ENCODE measurements at places on chromosomes 2 and 18.

GRCh38 chr2:193841384-193842150 lies 1646.8 kb upstream of the TMEFF2 start:
- no peak for DNase-seq

GRCh38 chr18:46740046-46740445 lies 16.8 kb downstream of the ST8SIA5 start:
- DNase-seq = no peak

DNA sequence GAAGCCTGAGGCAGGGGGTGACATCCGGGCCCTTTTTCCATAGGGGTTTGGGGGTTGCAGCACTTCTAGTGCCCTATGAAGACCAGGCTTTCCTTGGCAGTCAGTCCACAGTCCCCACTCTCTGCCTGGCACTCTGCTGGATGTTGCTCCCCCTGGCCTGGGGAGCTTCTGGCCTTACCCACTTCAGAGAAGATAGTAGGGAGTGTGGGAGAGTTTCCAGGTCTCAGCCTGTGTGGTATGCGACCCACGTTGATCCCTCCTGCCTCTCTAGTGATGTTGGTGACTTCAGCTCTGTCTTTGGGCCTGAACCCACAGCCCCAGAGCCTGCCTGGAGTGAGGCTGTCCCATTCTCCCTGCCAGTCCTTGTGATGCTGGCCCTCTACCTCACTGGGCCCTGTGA lies 105.6 kb downstream of the STPG4 start:
- DNase-seq = no peak

DNA sequence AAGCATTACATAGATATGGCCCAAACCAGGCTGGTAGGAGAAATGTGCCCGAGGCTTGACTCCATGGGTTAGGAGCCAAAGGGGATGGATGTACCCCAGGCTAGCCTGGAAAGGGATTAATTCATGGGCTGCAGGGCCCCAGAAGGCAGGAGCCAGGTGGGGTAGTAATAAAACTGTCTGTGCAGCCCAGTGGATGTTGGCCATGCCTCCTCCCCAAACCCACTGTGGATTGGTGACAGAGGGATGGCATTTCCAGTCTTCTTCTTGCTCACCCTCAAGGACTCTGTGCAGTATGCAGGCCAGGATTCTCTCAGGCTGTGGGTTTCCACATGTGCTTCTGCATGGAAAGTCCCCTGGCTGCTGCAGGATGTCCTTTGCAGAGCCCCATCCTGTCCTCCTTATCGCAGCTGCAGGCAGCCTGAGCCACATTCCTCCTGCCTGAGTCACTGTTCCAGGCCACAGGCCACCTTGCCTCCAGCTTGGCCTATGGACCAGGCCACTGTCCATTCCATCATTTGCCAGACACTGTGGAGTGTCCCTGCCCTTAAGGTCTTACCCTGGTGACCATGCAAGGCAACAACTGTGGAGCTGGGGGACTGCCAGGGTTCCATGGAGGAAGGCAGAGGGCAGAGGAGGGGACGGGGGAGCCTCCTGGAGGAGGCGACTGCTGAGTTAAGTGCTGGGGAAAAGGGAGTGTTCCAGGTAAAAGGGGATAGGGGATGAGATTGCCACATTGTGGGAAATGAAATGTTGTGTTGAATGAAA lies 38.9 kb downstream of the INO80C start:
- DNase-seq = no peak

GRCh38 chr2:43104763-43105162 lies 121.6 kb downstream of the ZFP36L2 start:
- DNase-seq = no peak

- DNase-seq = no peak
Observed at GRCh38 chr2:67260343-67261277, 136.5 kb upstream of the ETAA1 start.

DNA sequence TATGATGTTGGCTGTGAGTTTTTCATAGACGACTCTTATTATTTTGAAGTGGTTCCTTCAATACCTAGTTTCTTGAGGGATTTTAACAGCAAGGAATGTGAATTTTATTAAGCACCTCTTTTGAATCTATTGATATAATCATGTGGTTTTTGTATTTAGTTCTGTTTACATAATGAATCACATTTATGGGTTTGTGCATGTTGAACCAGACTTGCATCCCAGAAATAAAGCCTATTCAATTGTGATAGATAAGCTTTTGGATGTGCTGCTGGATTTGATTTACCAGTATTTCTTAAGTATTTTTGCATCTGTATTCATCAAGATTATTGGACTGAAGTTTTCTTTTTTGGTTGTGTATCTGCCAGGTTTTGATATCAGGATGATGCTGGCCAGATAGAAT lies 131.6 kb upstream of the SCN7A start:
- no peak for DNase-seq

- DNase-seq = no peak
Observed at GRCh38 chr18:26565514-26565913, 17.2 kb upstream of the KCTD1 start.

GRCh38 chr2:163646687-163647086 lies 89.1 kb downstream of the FIGN start:
- DNase-seq = no peak

DNA sequence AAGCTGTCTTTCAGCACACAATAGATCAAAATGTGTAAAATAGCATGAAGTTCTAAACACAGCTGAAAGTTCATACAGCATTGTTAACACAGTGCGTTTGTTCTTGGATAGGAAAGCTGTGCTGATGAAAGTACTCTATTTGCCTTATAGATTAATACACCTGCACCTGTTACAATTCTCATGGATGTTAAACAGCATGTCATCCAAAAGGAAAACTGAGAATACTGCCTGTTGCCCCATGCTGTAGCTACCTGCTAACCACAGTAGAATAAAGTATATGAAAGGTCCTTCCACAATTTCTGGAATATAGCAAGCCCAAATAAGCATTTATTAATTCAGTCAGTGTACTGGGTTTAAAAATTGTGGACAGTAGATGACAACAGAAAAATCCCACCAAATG lies 166.7 kb upstream of the DTNA start:
- DNase-seq = no peak

GRCh38 chr2:8767324-8767723 lies 70.1 kb downstream of the KIDINS220 start:
- DNase-seq = no peak

- DNase-seq = no peak
Observed at GRCh38 chr2:56784046-56784445, 600.3 kb downstream of the CCDC85A start.

DNA sequence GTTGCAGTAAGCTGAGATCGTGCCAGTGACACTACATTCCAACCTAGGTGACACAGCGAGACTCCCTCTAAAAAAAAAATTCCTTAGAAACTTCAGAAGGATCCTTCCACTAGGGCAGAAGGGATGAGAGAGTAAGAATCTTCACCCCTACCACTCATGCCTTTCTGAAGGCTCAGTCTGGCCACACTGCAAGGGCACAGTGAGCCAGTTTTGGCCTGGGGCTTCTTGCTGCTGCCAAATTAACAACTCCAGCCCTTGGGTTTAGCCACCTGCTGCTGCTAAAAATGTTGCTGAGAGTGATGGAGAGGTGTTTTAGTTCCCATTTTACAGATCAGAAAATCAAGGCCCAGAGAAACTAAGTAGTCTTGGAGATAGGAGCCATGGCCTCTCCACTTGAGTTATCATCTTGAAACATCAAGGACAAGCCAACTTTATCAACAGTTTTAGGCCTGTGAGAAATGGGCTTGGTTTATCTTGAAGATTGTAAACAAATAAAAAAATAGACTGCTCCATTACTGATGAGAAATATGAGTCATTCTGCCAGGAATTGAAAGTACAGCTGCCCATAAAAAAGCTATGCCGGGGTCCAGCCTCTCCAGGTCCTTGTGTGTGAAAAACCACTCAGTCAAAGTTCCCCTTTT lies 31.9 kb upstream of the CASP8 start:
- no peak for DNase-seq

DNA sequence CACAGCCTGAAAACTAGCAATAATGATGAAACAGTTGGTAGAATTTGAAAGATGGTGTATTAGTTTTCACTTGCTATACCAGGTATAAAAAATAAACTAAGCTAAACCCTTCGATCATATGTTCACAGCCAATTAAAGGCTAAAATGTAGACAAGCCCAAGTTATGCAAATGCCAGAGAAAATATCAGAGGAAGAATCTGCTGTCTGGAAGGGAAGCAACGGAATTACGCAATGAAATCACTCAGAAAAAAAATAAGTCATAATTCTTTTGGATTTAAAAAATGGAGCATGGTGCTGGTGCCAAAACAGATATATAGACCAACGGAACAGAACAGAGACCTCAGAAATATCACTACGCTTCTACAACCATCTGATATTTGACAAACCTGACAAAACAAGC lies 108.3 kb downstream of the ARL4C start:
- no peak for DNase-seq

DNA sequence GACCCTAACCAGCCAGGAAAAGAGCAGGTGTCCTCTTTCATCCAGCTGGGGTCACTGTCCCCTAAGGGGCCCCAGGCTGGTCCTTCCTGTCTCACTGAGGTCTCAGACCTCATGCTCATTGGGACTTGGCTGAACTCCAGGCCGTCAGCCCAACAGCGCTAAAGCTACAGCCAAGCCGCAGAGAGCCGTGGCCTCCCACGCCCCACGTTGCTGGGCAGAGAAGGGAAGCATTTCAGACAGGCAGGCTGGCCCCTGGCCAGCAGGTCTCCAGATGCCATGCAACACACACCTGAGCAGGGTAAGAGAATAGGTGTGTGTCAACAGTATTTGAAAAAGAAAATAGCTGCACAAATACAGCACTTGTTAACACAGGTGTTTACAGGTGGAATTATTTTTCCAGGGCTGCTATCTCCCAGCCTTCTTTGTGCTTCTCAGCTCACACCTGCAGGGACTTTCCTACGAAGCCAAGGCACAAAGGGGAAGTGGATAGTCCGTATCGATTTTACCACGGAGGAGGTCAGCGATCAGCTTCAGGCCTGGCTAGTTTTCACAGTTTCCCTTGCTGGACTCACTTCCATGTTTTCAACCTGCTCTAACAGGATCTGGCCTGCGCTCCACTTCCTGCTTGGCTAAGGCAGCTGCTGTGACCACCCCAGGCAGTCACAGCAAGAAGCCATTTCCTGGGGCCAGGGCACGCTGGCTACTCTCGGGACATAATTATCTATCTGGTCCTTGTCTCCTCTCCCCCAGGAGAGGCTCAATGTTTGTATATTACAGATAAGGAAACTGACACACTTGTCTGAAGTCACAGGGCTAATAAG lies 156.1 kb upstream of the ID2 start:
- DNase-seq = no peak

GRCh38 chr2:12759248-12759647 lies 42.5 kb downstream of the TRIB2 start:
- DNase-seq = no peak

- no peak for DNase-seq
Observed at GRCh38 chr2:1494906-1495305, 81.6 kb downstream of the TPO start.

- no peak for DNase-seq
Observed at GRCh38 chr2:9243357-9243756, 36.7 kb downstream of the ASAP2 start.

GRCh38 chr18:6951336-6952090 lies 166.1 kb downstream of the LAMA1 start:
- no peak for DNase-seq

GRCh38 chr18:11840493-11840892 lies 10.7 kb upstream of the CHMP1B start:
- DNase-seq = no peak

DNA sequence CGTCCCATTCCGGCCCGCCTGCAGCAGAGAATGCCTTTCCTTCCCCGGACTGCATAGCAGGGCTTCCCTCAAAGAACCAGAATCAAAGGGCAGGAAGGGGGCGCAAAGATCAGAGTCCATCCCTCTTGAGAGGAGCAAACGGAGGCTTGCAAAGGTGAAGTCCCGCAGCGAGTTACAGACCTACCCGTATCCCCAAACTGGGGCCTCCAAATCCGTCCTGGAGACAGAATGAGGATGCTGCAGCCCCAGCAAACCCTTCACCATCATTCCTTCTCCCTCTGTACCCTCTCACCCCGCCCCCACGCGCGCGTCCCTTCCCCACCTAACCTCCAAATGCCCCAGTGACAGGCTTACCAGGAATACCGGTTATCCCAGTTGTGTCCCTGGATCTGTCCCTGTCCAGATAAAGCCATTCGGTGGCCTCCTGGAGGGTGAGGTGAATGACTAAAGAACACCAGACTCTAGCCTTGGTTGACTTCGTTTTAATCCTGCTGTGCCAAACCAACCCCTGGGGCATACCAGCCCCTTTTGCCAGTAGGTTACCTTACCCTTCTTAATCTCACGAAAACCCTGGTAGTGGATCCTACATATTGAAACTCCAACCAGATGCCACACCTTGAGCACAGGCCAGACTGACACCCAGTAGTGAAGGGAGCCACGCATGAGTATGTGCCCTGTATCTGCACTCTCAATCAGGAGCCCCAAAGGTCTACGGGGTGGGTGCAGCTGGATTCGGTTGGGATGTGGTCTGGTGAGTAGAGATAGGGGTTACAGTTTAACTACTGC lies 961 bp upstream of the SLC40A1 start:
- DNase-seq = no peak

- DNase-seq = no peak
Observed at GRCh38 chr2:37657471-37657870, 14.0 kb downstream of the CDC42EP3 start.

DNA sequence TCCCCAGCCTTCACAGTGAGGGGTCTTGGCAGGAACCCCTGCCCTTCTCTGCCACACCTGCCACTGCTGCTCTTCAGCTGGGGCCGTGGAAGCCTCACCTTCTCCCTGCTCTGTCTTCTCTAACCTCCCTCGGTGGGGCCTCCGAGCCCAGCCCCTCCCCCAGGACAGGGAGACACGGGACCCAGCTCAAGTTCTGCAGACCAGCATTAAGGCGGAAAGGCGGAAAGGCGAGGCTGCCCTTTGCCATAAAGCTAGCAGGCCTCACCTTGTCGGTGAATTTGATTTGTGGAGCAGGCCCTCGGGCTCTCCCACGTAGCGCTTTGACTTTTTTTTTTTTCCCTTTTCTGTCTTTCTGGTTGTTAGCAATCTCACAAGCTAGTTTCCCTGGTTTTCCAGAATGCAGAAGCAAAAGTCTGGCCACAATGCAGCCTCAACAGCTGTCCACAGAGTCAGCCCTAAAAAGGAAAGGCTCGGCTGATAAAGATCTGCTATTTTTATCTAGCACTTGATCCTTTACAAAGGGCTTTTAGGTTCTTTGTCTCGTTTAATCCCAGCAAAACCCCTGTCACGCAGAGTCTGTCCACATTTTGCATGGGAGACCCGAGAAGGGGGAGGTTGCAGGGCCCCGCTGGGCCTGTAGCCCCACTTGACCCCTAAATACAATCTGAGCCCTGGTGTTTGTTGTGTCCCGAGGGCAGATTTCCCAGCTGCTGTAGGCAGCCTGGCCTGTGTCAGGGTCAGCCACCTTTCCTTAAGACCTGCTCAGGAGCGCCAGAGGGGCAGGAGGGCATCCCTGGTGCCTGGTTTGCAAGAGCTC lies 6.0 kb downstream of the ITM2C start:
- DNase-seq = no peak
